ENCODE measurements at places on chromosomes 12 and 14.

- no peak for DNase-seq
Observed at GRCh38 chr12:4172999-4173398, 100.6 kb upstream of the CCND2 start.

DNA sequence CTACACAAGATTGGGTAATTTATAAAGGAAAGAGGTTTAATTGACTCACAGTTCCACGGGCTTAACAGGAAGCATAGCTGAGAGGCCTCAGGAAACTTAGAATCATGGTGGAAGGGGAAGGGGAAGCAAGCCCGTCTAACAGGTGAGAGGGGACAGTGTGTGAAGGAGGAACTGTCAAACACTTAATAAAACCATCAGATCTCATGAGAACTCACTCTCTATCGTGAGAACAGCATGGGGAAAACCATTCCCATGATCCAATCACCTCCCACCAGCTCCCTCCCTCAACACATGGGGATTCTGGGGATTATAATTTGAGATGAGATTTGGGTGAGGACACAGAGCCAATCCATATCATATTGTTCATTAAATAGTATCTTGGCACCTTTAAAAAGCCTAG is 56.1 kb downstream of the EPS8 start:
- no peak for DNase-seq

DNA sequence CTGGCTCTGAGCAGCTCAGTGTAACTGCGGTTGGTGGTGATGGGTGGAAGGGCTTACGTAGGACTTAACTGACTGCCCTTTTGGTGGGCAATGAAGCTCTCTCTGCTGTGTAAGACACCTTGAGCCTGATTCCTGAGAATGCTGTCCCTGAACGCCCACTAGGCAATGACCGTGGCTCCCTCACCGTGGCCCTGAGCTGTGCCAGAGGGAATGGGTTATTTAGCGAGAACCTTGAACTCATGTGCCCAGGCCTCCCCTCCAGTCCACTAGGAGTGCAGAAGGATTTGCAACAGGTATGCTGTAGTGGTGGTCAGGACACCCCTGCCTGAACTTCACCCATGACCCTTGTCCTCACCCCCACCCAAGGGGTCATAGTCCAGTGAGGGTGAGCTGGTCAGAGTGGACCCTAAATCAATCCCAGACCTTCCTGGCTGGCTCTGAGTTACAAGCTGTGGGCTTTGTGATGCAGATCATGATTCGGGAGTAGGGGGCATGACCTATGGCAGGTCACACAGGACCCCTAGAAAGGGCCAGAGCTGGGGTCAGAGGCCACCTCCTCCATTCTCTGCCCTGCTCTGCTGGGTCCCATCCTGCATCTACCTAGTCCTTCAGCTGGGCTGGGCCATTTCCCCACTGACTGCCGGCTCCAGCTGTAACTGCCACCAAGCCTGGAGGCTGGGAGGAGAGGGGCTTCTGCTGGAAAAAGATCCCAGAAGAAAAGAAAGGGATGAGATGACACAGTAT is 14.5 kb upstream of the ANKRD33 start:
- no peak for DNase-seq

DNA sequence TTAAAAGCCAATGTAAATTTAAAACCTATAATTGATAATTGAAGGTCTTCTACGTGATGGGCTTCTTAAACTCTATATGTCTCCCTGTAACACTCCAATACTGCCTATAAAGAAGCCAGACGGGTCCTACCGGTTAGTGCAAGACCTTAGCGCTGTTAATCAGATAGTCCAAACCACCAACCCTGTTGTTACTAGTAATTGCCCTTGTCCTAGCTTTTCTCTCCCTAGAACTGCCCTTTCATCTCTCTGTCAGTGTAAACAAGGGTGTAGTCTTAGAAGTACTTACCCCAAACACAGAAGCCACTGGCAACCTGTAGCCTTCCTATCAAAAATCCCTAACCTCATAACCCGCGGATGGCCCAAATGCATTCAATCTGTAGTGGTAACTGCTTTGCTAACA is 243.0 kb upstream of the DIO3 start:
- no peak for DNase-seq

GRCh38 chr12:132337557-132337956 is 8.2 kb upstream of the GALNT9 start:
- no peak for DNase-seq

DNA sequence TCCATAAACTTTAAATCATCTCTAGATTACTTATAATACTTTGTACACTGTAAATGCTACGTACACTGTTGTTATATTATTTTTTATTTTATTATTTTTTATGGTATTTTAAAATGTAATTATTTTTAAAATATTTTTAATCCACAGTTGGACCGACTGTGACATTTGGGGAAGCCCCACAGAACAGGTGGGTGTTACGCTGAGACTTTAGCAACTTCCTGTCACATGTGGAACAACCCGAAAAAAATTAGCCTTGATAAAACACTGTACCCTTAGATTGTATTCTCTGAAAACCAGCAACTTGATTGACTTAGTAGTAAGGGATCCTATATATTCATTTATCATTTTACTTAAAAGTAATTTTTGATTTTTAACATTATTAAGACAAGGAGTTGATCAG is 1755.7 kb upstream of the SEL1L start:
- DNase-seq = no peak

DNA sequence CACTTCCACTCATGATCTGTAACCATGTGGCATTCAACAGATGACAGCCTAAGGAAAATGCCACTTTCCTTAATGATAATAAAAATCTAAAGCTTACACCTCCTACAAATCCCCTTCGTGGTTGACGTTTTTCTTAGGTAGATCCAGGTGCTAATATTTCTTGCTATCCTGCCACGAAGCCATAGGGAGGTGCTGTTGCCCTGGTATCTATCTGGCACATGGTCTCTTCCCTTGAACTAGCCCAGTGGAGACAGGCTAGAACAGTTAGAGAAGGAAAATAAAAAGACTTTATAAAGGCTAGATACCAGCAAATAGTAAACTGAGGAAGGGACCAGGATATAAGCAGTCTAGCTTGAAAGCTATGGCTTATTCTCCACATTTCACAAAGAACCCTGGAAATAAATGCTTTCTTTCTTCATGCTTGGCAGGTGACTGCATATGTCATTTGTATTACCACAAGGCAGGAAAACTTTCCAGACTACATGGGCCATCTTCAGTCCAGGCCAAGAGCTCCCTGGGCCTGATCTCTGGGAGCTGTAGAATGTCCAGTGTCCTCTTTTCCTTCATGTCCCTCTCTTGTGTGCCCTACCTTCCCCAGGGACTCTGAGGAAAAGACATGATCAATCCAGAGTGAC is 15.3 kb downstream of the SPIC start:
- DNase-seq = peak; percentile 67

DNA sequence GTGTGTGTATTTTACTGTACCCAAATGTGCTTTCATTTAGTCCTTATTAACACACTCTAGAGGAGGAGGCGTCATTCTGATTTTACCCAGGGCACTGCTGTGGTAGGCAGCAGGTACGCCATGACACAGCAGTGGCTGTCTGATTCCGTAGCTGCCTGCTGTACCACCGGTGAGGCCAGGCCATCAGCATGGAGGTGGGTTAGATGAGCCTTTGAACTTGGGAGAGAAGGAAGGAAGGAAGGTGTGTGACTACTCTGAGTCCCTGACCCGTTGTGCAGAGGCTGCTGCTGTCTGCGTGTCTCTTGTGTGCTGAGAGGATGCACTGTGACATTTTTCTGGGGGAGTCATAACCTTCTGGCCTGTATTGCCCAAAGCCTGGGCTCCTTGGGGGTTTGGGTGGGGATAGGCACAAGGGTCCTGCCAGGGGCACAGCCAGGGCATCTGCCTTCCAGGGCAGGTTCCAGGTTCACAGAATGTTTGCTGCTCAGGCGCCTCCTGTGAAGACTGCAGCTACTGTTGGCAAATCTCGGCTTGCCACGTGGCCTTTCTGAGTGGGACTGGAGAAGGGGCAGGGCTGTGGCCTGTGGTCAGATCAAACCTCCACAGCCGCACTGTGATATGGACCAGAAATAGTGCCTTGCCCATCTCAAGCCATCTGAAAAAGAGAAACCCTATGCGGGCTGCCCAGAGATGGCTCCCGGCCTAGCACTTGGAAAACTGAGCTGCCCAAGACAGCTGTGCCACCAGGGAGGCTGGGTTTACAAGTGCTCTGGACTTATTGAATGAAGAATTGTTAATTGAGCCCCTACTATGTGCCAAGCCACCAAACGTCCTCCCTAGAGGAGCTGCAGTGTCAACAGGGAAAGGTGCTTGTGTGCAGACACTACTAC is 47.1 kb downstream of the MLXIP start:
- no peak for DNase-seq

DNA sequence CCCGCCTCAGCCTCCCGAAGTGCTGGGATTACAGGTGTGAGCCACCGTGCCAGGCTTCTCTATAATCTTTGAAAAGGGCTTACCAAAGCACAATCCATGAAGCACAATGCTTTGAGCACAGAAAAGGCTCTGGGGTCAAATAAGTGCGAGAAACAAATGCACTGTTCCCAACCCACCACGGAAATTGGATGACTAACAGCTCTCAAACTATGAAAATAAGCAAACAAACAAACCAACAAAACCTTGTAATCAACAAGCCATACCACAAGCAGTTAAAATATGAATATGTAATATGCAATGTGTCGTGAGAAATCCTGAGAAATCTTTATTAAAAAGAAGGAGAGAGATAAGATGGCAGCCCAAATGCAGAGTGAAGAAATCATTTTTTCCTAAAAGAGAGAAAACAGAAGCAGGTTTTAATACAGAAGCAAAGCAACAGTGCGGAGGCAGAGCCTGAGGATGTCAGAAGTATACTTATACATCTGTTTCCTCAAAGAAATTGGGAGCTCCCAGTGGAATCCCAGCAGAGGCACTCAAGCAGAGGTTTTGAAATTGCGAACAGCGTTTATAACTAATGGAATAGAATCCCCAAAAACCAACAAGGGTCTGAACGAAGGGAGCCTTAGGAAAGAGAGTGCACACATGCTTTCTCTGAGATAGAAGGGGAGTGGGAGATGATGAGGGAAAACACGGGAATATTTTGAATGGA is 17.1 kb downstream of the SMCO2 start:
- no peak for DNase-seq

GRCh38 chr12:21993438-21993981 is 52.3 kb upstream of the ABCC9 start:
- no peak for DNase-seq

GRCh38 chr14:104586832-104587620 is 7.5 kb downstream of the C14orf180 start:
- DNase-seq = no peak

GRCh38 chr12:1855241-1855640 is 34.9 kb downstream of the LRTM2 start:
- DNase-seq = no peak

- DNase-seq = no peak
Observed at GRCh38 chr14:81401420-81402122, 1.4 kb upstream of the STON2 start.

- no peak for DNase-seq
Observed at GRCh38 chr14:52333823-52334657, 19.9 kb downstream of the PTGER2 start.

- no peak for DNase-seq
Observed at GRCh38 chr12:100337727-100338126, 19.1 kb upstream of the SLC17A8 start.

- no peak for DNase-seq
Observed at GRCh38 chr12:78385541-78385940, 479.0 kb upstream of the SYT1 start.

GRCh38 chr14:90253826-90254225 is 2.5 kb upstream of the PSMC1 start:
- no peak for DNase-seq

DNA sequence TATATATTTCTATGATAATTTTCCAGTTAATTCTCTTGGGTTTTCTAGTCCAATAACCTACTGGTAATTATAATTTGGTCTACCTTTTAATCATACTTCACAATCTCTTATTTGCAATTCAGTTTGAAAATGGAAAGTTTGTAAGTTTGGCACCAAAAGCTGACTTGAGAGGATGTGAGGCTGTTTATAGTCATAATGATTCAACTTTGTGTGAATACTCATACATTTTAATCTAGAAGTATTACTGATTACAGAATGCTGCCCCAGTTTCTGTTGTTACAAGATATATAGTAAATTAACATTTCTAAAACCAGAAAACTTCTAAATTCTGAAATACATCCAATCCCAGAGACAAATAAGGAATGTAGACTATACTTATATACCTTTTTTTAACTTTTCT is 158.2 kb downstream of the SLC38A4 start:
- no peak for DNase-seq

DNA sequence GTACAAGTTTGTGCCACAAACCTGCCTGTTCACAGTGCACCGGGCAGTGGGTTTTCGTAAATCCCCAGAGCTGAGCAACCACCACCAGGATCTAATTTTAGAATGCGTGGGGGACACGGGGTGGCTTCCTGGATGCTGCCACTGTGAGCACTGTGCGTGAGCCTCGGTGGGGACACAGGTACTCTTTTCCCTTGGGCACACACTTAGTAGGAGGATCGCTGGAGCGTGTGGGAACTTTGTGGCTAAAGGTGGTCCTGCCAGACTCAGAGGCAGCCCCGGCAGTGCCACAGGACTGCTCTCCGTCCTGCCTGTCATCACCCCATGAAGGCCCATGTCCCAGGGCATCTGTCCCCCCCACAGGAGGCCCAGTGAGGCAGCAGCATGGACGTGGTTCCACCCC is 21.1 kb downstream of the BTBD6 start:
- DNase-seq = no peak

DNA sequence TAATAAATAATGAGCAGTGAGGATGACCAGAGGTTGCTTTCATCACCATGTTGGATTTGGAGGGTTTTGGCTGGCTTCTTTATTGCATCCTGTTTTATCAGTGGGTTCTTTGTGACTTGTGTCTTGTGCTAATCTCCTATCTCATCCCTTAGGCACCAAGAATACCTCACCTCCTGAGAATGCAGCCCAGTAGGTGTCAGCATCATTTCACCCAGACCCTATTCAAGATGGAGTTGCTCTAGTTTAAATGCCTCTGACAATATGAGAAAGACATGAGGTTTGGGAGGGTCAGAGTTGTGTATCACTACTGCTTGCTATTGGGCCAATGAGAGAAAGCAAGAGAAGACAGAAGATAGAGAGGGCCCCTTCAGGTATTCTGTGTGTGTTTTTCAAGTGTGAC is 592.2 kb downstream of the ETNK1 start:
- DNase-seq = peak; percentile 49

GRCh38 chr12:1590221-1590979 is 4.0 kb downstream of the FBXL14 start:
- peak; percentile 98 for DNase-seq

DNA sequence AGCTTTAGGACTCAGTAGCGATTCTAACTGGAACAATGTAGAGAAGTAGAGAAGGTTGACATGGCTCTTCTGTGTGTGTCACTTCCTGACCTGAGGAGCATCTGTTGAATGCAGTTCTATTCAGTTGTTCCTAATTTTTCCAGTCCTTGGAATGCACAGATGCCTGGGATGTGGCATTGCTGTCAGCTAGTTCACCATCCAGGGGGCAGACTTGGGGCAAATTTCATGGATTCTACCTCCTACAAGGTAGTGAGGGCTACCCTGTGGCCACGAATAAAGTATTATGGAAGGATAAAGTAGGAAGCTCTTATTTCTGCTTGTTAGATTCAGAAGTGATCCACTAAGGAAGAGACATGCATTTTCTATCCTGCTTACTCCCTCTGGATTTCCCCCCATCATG is 74.4 kb upstream of the GPATCH2L start:
- DNase-seq = no peak

- no peak for DNase-seq
Observed at GRCh38 chr12:107642240-107642639, 43.4 kb upstream of the PWP1 start.

- no peak for DNase-seq
Observed at GRCh38 chr14:106875503-106875902, 1349.1 kb downstream of the TMEM121 start.

GRCh38 chr12:24820872-24821271 is 128.0 kb downstream of the BCAT1 start:
- no peak for DNase-seq

All from NT2/D1 (cell line).